ENCODE measurements at places on chromosomes 11 and 22.

GRCh38 chr11:125078516-125079140 is 15.5 kb downstream of the SLC37A2 start:
- no peak for DNase-seq

DNA sequence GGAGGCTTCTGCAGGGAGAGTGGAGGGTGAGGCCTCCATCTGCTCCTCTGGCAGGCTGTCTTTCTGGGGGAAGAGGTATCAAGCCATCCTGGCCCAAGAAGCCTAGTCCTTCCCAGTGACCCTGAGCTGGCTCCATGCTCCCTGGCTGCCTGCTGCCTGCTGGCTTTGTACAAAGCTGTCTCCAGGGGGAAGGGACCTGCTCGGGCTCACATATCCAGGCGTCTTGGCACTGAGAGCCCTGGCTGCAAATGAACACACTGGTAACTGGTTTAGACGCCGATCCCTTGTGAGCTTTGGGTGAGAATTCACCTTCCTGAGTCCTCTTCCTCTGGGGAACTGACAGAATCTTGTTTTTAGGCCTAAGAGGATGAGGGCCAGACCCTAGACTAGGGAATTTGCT is 210.3 kb upstream of the ZBED5 start:
- DNase-seq: no peak

- DNase-seq: no peak
These were observed 8.8 kb upstream of the PLA2G3 start for GRCh38 chr22:31148953-31149627.

DNA sequence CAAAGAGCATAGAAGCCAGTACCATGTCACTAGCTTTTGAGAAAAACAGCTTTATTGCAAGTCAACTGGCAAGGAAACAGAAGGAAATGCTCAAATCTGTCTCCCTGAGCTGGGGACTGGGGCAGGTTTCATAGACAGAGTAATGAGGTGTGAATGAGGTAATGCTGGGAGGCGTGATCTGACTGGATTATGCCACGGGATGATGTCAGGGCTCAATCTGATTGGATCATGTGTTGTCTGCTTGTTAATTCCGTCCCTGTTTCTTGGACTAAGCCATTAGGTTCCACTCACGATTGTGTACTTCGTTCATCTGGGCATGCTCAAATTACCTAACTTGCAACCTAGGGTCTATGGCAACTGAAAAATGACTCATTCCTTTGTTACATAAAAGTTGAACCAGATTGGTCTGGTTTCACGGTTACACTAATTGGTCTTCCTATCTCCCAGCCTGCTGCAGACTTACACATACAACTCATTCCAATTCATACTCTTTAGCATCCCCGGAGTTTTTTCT is 20.2 kb upstream of the OR10A5 start:
- DNase-seq: no peak

DNA sequence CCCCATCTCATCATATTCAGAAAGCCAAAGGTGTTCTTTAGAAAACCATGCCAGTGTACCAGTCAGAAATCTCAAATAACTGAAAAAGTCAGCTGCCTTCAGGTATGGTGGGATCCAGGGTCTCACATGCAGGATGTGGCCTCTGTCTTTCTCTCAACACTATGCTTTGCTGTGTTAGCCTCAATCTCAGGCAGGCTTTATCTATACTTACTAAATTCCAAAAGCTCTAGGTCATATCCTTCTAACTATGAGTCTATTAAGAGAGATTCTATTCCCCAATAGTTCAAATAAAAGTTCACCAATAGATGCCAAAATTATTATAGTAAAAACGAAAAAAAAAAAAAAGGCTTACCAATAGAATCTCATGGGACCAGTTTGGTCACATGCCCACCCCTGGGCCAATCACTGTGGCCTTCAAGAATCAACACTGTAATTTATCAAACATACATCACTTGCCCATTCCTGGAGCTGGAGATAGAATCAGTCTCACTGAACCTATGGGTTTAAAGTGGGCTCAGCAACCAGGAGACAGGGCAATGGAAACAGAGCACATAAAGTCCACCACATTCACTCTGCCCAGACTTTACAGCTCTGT is 38.0 kb upstream of the APLNR start:
- no peak for DNase-seq

DNA sequence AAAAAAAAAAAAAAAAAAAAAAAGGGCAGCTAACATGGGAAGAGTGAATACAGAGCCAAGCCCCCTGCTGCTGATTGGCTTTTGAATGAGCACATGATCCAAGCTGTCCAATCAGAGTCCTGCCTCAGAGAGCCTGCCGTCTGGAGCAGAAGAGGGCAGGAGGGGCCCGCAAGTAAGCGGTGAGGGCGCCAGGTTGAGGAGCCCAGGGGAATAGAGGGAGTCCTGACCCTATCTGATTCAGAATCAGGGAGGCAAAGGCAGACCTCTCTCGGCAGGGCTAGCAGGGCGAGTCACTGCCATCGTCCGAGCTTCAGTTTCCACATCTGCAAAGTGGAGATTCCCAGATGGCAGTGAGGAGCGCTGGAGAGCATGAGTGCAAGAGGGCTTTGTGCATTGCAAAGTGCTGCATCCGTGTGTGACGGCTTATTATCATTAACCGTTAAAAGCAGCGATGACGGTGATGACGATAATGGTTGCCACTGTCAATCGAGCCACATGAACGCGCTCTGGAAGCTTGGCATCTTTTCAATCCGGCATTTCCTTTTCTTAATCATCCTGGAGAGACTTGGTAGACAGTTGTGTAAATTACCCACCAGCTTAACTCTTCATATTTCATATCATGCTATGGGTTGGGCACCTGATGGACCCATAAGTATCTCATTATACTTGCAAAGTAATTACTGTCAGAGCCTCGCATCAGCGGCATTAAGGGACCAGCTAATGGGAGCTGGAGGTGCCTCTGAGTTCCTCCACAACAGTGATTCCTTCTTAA is 68.6 kb upstream of the ATXN10 start:
- no peak for DNase-seq

DNA sequence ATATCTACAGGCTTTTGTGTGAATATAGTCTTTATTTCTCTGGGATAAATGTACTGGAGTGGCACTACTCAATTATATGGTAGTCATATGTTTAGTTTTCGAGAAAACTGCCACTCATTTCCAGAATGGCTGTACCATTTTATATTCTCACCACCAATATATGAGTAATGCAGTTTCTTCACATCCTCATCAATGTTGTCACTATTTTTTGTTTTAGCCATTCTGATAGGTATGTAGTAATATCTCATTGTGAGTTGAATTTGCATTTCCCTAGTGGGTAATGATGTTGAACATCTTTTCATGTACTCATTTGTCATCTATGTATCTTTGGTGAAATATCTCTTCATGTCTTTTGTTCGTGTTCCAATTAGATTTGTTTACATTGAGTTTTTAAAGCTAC is 18.0 kb downstream of the ACRV1 start:
- DNase-seq: no peak

DNA sequence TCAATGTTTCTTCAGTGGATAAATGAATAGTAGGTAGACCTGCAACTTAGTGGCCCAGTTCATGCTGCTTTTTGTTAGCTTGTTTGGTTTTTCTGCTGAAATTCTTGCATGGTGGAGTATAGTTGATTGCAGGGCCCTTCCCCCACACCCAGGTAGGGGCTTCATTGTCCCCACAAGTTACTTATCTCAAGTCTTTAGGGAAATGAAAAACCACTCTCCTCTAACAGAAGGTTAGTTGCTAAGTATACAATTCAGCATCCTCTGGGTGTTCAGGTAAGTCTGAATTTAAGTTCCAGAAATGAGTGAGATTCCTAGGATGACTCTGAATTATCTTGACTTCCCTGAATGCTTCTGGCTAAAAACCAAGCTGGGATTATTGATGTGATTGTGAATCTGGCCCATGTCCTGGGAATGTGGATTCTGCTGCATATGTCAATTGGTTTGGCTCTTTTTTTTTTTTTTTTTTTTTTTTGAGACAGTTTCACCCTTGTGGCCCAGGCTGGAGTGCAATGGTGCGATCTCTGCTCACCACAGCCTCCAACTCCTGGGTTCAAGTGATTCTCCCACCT is 40.3 kb downstream of the BCL2L13 start:
- DNase-seq: no peak

- no peak for DNase-seq
These were observed 41.5 kb upstream of the PAMR1 start for GRCh38 chr11:35566885-35567284.

DNA sequence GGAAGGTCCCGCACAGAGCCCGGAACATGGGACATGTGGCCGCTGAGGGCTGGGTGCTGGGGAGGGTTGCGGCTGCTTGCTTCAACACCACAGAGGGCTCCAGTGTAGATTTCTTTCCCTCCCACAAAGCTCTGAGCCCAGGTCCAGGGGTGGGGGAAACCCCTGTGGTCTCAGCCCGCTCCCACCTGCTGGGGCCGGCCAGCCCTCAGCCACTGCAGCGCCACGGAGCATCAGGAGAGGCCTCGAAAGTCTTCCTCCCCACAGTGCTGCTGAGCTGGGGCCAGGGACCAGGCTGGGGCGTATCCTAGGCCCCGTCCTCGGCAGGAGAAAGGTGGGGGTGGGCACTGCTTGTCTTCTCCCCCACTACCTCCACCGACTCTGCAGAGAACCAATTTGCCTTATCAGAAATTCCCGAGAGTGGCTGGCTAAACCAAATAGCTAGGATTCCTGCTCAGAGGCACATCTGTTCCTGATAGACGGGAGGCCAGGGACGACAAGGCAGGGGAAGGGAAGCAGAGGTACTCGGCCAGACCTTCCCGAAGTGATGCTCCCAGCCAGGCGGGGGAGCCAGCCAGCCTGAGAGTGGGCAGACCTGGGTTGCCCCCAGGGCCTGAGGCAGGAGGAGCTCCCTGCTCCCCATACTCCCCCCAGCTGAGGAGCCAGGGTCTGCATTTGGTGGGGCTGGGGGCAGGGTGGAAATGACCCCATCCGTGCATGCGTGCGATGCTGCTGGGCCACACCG is 18.7 kb downstream of the IGF2 start:
- no peak for DNase-seq

- DNase-seq: no peak
These were observed 22.6 kb downstream of the DCUN1D5 start for GRCh38 chr11:103069367-103069766.

- DNase-seq: no peak
These were observed 1.6 kb downstream of the SPTBN2 start for GRCh38 chr11:66727282-66728037.

DNA sequence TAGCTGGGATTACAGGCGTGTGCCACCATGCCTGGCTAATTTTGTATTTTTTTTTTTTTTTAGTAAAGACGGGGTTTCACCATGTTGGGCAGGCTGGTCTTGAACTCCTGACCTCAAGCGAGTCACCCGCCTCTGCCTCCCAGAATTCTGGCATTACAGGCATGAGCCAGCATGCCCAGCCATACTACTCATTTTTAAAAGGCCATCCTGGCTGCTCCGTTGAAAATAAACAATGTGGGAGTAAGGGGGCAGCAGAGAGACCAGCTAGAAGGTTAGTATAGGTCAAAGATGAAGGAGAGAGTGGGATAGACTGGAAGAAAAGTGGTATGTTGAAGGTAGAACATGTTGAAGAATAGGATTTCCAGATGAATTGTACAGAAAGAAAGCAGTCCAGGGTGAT is 17.6 kb upstream of the LIN7C start:
- DNase-seq: no peak

Data from activated CD8-positive, alpha-beta memory T cell treated with anti-CD3 and anti-CD28 coated beads for 48 hours (primary cell).